ENCODE measurements at places on chromosomes 2 and 18. TPM values are rescaled to one million over a fixed set of nuclear protein-coding genes. Genes with fewer than 3 reads are reported as not detected.

The DNAH7 gene
- total RNA-seq, result 0.26 TPM

- DNase-seq, result no peak
These were observed 15.1 kb downstream of the SPTBN1 start for GRCh38 chr2:54471221-54471711.

The CIB4 gene
- not detected for total RNA-seq

The SMYD5 gene
- 74.4 TPM for total RNA-seq

The GTF3C2 gene
- total RNA-seq, result 102 TPM

Data from activated T-cell treated with anti-CD3 and anti-CD28 coated beads, Interleukin-2, amount 50 U/mL, for 4 hours (primary cell).